Head of caudate nucleus (tissue), 42 donors: ENCODE measurements at places on chromosomes 4 and X.

DNA sequence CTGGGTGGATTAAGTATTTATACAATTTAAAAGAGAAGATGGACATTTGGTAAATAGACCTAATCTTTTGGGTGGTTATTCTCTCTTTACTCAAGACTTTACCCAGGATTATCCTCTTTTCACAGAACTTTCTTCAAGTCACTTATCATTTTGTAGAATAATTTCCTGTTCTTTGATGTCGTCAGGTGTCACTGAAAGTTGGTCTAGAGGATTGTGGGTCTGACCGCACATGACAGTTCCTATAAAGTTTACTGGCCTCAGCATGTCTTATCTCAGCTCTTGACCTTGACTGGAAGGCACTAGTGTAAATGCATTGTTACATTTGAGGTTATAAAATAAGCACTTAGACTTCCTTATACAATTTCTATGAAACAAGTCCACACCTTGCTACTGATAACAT lies 139.9 kb upstream of the SLC4A4 start:
- DNase-seq = no peak

DNA sequence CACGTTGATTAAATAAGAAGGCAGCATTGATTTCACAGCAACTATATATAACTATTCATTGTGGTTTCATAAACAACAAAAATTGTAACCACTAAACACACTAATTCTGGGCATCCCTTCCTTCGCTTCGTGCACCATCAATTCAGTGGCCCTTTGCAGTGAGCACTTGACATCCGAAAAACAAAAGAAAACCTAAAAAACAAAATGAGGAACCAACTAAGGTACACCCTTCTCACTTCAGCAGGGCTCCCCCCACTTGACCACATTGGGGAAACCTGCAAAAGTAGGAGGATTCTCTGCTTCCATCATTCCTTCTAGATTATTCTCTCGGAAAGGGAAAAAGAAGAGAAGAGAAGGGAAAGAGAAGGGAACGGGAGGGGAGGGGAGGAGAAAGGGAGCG lies 28.3 kb downstream of the NBDY start:
- no peak for DNase-seq

GRCh38 chr4:53591372-53591892 lies at the start of gene LNX1:
Gene LNX1 (minus strand): TSS chr4:53591486. CDS start chr4:53574002, 17,484 bp downstream.
- no peak for DNase-seq

GRCh38 chrX:47228550-47229270 lies 4.1 kb upstream of the USP11 start:
- DNase-seq = no peak

DNA sequence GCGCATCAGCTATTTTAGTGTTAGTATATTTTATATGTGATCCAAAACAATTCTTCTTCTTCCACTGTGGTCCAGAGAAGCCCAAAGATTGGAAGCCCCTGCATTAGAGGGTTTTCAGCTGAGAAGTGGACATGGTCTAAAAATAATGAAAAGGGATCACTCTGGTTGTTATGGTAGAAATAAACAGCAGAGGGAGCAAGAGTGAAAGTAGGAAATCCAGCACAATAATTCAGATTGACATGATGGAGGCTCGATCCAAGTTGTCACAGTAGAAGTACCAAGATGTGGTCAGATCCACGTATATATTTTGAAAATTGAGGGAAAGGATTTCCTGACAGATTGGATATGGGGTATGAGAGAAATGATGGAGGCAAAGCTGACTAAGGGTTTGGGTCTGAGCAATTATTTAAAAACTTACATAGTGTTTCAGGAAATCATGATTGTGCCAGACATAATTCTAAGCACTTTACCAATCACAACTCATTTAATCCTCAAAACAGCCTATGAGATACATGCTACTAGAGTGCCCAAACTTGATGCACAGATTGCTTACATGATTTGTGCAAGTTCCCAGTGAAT lies 17.0 kb upstream of the TMEM144 start:
- no peak for DNase-seq

DNA sequence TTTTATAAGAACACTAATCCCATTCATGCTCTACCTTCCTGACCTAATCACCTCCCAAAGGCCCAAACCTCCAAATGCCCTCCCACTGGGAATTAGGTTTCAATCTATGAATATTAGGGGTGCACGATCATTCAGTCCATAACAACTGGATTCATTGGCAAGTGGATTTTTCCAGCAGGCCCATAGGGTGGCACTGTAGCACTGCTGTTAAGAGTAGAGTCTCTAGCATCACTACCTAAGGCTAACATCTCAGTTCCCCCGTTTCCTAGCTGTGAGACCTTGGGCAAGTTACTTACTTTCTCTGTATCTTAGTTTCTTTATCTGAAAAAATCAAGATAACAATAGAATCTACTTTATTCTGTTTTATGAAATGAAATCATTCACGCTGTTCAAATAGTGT lies 315.8 kb downstream of the STIM2 start:
- peak; percentile 61 for DNase-seq

DNA sequence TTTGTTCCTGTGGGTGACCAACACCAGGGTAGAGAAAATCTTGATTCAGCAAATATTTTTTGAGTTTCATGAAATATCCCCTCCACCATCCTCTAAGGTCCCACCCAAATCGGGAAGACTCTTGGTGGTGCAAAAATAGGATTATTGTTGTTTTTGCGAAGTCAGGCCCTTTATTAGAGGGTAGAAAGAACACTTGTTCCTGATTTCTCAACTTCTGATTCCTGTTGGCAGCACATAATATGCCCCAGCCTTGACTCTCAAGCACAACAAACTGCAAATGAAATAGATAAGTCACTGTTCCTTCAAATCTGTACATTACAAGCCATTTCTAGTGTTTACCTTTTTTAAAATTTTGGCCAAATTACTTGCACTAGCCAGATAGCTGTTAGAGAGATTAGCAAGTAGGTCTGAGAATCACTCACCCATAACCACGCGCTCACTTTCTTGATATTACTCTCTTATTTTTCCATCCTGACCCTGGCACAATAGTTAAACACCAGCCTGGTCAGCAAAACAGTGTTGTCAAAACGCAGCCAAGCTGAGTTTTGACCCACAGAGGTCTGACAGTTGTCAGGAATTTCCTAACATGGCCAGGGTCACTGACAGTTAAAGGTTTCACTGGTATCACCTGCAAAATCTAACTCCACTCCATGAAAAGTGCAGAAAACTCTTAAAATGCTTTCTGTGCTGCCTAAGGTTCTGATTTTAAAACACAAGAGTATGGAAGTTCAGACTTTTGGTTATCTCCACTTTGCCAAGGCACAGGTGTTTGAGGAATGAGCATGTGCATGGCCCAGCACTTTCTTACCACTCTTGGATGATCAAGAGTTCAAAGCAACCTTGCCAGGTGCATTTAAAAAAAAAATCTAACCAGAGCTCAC lies 69.8 kb downstream of the RBM47 start:
- no peak for DNase-seq

- no peak for DNase-seq
Measured at GRCh38 chrX:121356139-121356849, 308.9 kb downstream of the GLUD2 start.

- DNase-seq = no peak
Measured at GRCh38 chr4:112674376-112674775, 37.4 kb downstream of the LARP7 start.

- peak; percentile 47 for DNase-seq
Measured at GRCh38 chr4:70992391-70992881, 1.0 kb upstream of the DCK start.

- DNase-seq = no peak
Measured at GRCh38 chrX:13346646-13347045, 26.8 kb upstream of the ATXN3L start.

DNA sequence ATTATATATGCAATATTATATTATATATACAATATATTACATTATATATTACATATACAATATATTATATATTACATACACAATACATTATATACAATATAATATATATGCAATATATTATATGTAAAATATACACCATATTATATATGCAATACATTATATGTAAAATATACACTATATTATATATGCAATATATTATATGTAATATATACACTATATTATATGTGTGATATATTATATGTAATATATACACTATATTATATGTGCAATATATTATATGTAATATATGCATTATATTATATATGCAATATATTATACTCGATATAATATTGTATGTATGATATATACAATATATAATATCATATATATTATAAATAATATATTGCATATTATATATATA lies 457.4 kb downstream of the SMARCA1 start:
- no peak for DNase-seq

- DNase-seq = no peak
Measured at GRCh38 chrX:31397119-31397518, 325.3 kb upstream of the FTHL17 start.

GRCh38 chr4:74503580-74503979 lies 58.6 kb downstream of the AREG start:
- no peak for DNase-seq

DNA sequence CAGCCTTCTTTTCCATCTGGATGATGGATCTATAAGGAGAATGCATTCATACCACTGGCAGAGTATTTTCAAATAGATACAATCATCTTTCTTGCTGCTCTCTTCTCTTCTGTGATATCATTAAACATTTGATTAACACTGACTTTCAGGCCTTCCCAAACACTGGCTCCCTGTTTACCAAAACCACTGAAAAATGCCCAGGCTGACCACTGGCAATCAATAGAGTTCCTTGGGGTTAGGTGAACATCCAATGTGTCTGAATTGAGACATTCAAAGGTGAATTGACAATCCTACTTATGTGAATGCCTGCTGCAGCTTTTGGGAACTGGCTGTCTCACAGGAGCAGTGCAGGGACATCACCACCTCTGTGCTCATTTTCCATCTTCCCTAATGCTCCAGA lies 168.3 kb downstream of the ENOX2 start:
- DNase-seq = no peak

DNA sequence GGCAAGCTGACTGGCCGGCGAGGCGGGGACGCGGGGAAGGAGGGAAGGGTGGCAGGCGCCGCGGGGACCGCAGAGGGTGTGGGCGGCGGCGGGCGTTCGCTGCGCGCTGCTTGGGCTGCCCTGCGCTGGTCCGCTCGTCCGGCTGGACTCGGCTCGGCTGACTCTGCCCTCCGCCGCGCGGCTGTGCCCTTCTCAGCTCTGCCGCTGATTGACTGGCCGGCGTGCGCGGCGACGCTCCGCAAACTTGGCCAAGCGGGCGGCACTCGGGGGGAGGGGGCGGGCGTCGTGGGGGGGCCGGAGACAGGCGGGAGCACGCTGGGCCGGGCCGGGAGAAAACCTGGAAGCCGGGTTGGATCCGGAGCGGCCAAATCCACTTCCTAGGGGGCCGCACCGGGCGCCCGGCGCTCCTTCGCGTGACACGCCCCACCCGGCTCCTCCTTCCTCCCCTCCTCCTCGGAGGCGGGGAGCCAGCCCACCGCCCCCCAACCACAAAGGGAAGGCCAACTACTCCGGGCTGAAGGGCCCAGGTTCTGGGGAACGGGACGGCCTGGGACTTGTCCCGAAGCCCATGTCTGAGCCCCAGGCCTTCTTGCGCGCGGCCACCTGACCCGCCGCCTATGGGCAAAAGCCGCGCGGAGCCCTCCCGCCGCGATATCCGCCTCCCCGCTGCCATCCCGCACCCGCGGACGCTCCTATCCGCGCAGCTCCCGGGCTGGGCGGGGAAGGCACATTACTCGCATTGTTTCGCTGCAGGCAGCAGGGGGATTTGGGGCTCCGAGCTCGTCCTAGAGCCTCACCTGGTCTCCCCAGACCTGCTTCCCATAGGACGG lies at the start of gene GPC4:
Gene GPC4 (minus strand): TSS at position 214 of the 830 bp plus-strand sequence. CDS start 524 bp downstream, outside the sequence.
- peak; percentile 23 for DNase-seq

DNA sequence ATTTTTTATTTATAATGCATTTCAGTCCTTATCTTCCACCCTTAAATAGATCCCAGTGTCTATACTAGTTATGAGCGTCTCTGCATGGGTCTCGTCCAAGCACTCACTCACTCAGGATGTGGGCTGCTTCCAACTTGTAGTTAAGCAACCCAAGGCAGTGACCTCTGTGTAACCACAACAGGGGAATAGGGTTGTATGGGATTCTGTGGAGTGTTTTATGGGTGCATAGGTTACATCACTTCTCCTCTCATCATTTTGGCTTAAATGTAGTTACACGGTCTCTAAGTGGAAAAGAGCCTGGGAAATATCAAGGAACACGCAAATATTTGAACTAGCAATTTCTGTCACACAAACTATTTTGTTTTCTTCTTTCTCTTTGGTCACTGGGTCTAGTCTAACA lies 931.0 kb downstream of the STIM2 start:
- no peak for DNase-seq

GRCh38 chrX:136718091-136718490 lies 62.6 kb downstream of the ARHGEF6 start:
- DNase-seq = no peak

DNA sequence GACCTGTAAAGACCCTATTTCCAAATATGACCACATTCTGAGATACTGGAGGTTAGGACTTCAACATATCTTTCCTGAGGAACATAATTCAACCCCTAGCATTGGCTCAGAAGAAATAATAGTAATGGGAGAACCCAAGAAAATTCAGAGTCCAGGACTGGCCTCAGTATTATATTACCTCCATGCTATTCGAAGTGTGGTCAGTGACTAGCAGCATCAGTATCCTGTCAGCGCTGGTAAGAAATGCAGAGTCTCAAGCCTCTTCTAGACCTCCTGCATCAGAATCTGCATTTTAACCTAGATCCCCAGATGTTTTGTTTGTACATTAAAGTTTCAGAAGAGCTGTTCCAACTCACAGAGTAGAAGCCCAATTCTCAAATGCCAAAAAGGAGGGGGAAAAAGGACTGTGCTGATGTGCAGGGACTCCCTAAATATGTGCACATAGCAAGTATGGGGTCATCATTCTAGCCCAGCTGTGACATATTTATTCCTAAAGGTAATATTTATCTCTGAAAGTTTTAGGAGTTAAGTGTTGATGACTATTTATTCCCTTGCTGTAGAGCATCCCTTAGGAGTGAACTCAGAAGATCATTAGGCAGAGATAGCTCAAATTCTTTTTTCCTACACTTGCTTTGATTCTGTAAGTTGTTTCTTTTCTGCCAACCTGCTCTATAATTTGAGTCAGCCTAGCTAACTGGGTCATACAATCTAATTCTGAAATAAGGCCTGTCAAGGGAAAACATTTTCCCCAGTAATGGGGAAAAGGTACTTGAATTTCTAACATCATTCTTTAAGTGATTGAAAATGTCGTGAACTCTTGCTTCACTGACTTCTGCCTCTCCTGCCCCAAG lies 361.9 kb downstream of the ARHGAP24 start:
- DNase-seq = no peak

GRCh38 chrX:9573282-9574106 lies 108.6 kb downstream of the TBL1X start:
- no peak for DNase-seq

GRCh38 chr4:3829956-3830773 lies 64.0 kb downstream of the ADRA2C start:
- DNase-seq = no peak

GRCh38 chr4:39820186-39820585 lies 122.2 kb downstream of the UBE2K start:
- DNase-seq = no peak

- DNase-seq = no peak
Measured at GRCh38 chrX:40966213-40966820, 118.9 kb upstream of the USP9X start.

- peak; percentile 55 for DNase-seq
Measured at GRCh38 chrX:154396973-154397887, 947 bp upstream of the RPL10 start.

GRCh38 chr4:141304346-141304745 lies 83.7 kb downstream of the ZNF330 start:
- no peak for DNase-seq

GRCh38 chr4:1347410-1347864 lies 429 bp downstream of the UVSSA start:
- DNase-seq = no peak
